ENCODE measurements at places on chromosomes 1 and 21.

DNA sequence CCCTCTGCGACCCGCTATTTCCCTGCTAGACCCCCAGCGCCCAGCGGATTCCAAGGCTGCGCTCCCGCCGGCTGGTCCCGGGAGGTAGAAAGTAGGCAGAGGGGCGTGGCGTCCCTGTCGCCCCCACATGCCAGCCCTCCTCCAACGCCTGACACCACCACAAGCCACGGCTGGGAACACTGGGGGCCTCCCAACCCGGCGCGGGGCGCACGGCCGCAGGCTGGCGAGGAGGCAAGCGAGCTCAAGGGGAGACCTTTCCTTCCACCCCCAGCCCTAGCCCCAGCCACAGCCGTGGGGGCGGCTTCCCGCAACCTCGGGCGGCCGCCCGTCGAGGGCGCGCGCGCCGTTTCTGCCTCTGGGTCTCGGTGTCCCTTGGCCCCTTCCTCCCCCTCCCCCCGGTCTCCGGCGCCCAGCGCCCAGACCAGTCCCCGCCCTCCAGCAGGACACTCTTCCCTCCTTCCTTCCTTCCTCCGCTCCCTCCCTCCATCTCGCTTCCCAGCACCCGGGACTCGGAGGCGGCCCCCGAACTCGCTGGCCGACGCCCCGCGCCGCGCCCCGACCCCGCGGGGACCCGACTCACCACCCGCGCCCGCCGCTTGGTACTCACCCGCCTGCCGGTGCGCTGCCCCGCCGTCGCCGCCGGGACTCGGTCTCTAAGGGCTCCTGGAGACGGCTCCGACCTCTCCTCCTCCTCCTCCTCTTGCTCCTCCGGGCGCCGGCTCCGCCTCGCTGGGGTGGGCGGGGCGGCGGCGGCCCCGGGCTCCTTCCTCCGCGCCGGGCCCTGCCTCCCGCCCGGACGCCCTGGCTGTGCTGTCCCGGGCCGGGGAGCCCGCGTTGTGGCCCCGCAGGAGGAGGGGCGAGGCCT, at the start of gene GNG12:
TSS of gene GNG12 (minus strand) at position 731 of the 865 bp plus-strand sequence. CDS start 125,781 bp downstream, outside the sequence.
- no peak for DNase-seq

- no peak for DNase-seq
Measured at GRCh38 chr1:205986292-205986691, 16.9 kb downstream of the RAB7B start.

- no peak for DNase-seq
Measured at GRCh38 chr1:194698908-194699318, 1512.5 kb upstream of the B3GALT2 start.

DNA sequence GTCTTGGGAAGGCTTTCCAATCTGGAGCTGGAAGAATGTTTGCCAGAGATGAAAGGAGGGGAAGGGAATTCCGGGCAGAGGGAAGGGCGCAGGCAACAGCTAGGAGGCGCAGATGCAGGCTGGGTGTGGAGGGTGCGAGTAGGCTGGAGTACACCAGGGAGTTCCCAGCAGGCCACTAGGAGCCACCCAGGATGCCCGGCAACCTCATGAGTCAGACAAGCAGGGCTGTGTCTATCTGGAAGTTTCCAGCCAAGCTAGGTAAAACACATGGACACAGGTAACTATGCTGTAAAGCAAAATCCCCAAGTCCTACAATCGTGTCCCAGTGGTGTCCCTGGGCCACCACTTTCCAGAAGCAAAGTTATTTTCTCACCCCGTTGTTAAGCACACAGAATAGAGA, 990 bp upstream of the NBL1 start:
- no peak for DNase-seq

GRCh38 chr1:26524181-26524580, 5.4 kb upstream of the RPS6KA1 start:
- no peak for DNase-seq

DNA sequence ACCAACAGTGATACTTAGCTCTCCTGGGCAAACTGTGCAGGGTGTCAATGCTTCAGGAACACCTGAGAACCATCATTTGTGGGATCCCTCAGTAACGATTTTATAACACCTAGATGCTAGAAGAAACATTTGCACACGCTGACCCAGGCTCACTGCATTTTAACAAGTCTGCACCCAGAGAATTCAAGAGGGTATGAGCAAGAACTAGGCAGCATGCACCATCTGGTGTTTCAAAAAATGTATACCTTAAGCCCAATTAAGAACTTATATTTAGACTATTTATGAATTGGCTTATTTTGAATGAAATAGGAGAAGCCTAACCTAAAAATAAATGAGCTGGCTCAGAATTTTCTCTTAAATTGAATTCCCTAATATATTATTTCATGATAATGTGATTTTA, 400.5 kb downstream of the GPATCH2 start:
- no peak for DNase-seq

DNA sequence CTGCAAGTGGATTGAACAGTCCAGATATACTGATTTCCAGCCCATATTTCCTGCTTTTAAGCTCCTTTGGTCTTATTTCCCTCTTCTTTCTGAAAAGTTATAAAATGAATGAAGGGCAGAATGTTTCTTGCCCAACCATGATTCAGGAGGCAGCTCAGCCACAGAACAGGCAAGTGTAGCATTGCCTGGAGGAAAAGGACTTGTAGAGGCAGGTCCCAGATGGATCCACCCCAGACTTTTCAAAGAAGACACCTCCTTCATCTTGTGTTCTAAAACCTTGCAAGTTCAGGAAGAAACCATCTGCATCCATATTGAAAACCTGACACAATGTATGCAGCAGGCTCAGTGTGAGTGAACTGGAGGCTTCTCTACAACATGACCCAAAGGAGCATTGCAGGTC, at the start of gene CLCA2:
TSS of gene CLCA2 (plus strand) at position 299 of the 400 bp plus-strand sequence. CDS start at position 376, 77 bp downstream.
- no peak for DNase-seq

DNA sequence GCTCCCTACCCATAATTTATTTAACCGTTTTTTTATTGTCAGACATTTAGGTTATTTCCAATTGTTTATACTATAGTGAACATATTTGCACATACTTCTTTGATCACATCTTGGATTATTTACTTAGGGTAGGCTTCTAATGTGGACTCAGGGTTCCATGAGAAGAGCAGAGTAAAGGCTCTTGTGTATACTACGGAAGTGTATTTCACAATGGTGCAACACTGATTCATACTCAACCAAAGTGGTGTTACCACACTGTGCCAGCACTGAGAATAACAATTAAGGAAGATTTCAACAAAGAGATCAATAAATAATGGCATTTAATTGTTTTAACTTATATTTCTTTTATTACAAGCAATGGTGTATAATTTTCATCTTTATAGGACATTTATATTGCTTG, 251.2 kb downstream of the ZNF326 start:
- no peak for DNase-seq

DNA sequence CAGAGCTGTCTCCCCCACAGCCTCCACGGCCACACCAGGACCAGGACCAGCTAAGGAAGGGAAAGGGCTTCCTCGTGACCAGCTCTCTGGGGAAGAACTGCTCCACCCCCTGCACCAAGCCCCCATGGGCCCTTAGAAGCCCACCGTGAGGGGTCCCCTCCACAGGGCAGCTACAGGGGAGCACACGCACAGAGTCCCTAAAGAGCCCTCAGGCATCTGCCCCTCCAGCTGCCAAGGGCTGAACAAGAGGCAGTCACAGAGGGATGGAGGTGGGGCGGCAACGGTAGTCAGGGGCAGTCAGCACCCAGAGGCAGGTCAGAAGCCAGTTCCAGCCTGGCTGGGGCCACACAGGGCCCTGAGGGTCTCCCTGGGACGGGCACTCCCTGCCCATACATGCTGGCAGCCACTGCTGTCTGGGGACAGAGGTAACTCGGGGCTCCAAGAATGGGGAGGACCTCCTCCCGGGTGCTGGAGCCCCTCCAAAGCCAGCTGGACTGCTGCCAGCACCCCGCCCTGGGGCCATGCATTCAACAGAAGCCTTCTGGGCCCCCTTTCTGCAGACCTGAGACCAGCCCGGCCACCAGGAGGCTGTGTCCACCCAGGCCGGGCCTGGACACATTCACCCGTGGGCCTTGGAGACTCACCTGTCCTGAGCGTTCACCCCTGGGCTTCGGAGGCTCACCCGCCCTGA, 18.7 kb downstream of the SLC19A1 start:
- DNase-seq, result no peak

GRCh38 chr1:240139511-240139910, 47.8 kb downstream of the FMN2 start:
- no peak for DNase-seq

GRCh38 chr1:205298191-205298994, 23.2 kb downstream of the NUAK2 start:
- no peak for DNase-seq

- DNase-seq, result no peak
Measured at GRCh38 chr1:24666794-24667193, 23.7 kb downstream of the SRRM1 start.

DNA sequence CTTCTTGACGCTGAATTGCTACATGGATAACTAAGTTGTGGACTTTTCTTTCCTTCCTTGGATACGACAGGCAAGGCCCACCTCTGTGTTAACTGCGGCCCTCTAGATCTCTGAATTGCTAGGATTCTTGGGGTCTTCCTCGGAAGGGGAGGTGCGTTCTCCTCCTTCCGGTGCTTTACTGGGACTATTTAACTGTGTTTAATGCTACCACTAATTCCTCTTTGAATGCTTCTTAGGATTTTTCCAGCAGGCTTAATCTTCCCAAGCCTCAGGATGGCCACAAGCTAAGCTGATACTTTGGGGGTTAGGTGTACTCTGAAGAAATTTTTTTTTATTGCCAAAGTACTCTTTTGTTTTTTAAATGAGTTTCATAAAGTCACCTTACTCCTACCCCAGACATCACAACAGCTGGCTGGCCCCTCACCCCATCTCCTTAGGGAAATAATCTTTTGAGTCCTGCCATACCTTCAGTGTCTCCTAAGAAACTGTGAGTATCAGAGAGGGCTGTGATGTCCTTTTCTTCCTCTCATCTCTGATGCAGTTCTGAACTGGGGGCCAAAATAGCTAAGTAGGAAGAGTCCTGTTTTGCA, 21.4 kb downstream of the KIRREL1 start:
- DNase-seq, result no peak

- no peak for DNase-seq
Measured at GRCh38 chr1:208985231-208985630, 598.3 kb upstream of the CAMK1G start.

- no peak for DNase-seq
Measured at GRCh38 chr1:160993544-160994193, 27.3 kb downstream of the F11R start.

- no peak for DNase-seq
Measured at GRCh38 chr1:11730429-11730891, 5.5 kb upstream of the AGTRAP start.

- DNase-seq, result no peak
Measured at GRCh38 chr1:207937204-207937603, 26.3 kb upstream of the CD34 start.

DNA sequence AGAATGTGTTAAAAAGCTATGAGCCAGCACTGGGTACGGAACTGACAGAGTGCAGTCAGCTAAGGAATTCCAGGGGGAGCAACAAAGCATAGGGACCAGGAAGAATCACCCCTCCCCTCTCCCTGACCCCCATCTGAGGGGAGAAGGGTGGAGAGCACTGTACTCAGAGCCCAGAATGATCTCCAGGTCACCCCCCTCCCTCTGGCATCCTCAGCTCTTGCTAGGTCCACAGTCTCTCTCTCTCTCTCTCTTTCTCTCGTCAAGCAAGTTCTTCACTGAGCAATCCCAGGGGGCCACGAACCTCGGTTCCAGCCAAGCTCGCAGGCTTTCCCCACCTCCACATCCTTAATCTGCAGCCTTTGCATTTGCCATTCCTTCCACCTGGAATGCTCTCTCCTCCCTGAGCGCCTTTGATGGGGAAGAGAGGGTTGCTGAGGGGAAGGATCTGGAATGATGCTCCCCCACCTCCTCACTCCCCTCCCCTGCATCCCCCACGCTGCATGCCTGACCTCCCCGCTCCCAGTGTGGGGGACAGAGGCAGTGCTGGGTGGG, 6.7 kb upstream of the WASF2 start:
- DNase-seq, result no peak

GRCh38 chr1:229627003-229627402, 956 bp downstream of the URB2 start:
- no peak for DNase-seq

GRCh38 chr21:33940881-33941245, 25.3 kb upstream of the ATP5PO start:
- DNase-seq, result no peak

GRCh38 chr1:15173863-15174614, 20.5 kb downstream of the TMEM51 start:
- DNase-seq, result no peak

DNA sequence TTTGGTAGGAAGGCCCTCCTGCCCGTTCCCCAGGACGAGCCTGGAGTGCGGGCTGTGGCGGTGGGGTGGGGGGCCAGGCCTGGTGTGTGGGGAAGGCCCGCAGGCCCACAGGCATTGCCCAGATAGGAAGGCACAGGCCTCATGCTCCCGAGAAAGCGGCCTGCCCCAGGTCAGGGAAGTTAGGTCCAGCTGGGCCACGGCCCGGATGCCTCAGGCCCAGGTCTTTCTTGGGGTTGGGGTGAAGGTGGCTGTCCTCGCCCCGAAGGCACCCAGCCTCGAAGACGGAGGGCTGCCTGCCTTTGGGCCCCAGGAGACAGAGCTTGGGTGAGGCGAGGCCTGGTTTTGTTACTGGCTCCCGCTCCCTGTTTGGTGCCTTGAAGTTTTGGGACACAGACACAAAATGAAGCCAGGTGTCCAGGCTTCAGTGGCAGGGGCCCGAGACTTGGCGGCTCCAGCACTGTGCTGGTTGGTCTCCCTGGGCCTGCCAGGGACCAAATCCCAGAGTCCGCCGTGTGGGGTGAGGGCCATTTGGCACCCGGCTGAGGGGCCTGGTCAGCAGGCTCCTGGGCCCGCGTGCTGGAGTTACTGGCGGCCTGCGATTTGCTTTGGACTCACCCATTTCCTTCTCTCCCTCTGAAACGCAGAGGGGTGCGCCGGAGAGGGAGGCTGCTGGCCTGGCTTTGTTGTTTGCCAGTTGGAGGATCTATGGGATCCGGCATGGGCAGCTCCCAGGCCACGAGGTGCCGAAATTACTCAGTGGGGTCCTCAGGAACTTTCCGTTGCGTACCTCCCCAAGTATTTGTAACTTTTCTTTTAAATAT, 2.0 kb downstream of the SKI start:
- no peak for DNase-seq

Data from GM06990 (cell line).